Stimulated activated CD4-positive, alpha-beta T cell treated with anti-CD3 and anti-CD28 coated beads, Interleukin-12 subunit alpha, Interleukin-12 subunit beta, amount 100 ng/mL, for 48 hours (primary cell): ENCODE measurements at places on chromosomes 5 and 9.

GRCh38 chr9:79060766-79061165, 511.0 kb upstream of the TLE4 start:
- DNase-seq = no peak

DNA sequence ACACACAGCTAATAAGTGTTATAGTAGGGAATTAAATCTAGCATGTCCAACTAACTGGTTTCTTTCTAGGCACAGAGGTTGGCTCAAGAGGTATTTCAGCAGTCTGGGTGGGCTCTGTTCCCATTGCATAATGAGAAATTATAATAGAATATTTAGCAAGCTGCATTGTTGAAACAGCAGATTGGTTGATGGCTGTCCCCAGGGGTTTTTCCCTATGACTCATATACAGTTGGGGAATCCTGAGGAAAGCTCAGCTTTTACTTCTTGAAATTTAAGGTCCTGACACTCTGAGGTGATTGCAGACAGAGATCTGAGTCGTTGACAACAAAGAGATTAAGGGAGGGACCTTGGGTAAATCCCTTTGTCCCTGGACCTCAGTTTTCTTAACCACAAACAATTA, 38.3 kb upstream of the TNFSF8 start:
- DNase-seq = no peak

GRCh38 chr9:18980189-18980588, 52.8 kb downstream of the SAXO1 start:
- DNase-seq = no peak

DNA sequence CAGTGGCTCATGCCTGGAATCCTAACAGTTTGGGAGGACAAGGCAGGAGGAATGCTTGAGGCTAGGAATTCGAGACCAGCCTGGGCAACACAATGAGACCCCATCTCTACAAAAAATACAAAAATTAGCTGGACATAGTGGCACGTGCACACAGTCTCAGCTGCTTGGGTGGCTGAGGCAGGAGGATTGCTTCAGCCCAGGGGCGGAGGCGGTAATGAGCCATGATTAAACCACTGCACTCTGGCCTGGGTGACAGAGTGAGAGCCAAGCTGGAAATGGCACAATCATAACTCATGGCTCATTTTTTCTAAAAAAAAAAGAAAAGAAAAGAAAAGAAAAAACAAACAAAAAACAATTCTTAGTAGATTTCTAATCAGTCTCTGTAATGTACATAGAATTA, 446.2 kb downstream of the ELAVL2 start:
- no peak for DNase-seq

DNA sequence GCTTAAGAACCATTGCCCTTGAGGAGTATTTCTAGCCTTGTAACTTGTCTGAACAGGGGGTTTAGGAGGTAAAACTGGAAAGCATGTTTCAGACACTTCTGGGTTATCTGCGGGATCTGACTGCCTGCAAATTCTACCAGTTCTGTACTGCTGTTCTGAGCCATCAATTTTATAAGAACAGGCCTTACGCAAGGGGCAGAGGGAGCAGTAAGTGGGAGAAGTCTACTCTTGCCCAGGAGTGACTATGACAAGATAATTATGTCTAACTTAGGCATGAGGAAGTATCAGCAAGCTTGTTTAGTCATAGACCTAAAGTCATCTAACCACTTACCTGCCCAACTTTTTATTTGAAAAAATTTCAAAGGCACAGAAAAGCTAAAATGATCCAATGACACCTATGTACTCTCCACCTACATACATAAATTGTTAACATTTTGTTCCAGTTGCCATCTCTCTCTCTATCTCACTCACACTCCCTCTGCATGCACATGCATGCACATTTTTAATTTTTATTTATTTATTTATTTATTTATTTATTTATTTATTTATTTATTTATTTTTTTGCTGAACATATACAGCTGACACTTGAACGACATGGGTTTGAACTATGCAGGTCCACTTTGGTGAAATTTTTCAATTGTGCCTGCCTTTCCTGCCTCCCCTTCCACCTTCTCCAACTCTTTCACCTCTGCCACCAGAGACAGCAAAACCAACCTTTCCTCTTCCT, 18.4 kb upstream of the DEPDC1B start:
- no peak for DNase-seq

DNA sequence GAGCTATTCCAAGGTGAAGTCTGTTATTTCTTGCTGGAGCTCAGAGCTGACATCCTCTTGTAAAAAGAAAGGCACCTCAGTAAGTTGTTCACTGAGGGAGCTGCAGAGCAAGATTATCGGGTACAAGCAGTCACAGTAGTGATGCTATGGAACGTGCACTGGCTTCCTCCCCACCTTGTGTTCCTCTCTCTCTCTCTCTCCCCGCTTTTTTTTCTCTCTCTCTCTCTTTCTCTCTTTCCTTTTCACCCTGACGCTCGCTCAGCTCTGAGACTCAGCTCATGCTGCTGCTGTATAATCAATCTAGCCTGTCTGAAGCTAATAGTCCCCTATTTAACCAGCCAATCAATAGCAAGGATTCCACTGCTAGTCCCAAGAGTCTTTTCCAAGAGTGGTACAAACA, 587.6 kb upstream of the CDH18 start:
- no peak for DNase-seq

GRCh38 chr5:96913233-96913632, 22.6 kb upstream of the LNPEP start:
- no peak for DNase-seq

- DNase-seq = no peak
Measured at GRCh38 chr9:95732802-95733688, 142.4 kb upstream of the ERCC6L2 start.

- no peak for DNase-seq
Measured at GRCh38 chr9:118273048-118273447, 568.8 kb downstream of the TLR4 start.

DNA sequence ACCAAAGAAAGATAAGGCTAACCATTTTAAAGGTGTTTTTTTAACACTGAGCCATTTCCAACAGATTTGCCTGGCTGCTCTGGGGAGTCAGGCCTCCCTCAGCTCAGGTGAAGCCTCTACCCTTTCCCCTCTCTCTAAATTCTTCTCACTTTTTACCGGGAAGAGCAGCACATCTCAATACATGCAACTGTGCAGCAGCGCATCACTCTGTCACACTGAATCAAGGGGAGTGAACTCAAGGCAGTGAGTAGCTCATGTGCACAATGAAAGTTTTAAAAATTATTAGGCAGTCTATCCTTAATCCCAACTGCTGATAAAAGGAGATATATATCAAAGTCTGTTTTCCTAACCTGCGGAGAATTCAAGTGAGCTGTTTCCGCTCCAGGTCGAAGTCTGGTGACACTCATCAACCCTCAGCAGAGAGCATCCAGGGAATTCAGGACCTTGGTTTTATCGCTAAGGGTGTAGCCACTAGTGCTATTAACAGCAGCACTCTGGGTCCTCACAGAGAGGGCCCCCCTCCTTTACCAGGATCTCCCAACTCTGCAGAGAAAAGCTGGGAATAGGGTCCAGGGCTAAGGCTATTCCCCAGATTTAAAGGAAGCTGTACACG, 1.0 kb downstream of the CEMIP2 start:
- DNase-seq = no peak

- DNase-seq = no peak
Measured at GRCh38 chr9:78122631-78123030, 91.0 kb upstream of the GNAQ start.

DNA sequence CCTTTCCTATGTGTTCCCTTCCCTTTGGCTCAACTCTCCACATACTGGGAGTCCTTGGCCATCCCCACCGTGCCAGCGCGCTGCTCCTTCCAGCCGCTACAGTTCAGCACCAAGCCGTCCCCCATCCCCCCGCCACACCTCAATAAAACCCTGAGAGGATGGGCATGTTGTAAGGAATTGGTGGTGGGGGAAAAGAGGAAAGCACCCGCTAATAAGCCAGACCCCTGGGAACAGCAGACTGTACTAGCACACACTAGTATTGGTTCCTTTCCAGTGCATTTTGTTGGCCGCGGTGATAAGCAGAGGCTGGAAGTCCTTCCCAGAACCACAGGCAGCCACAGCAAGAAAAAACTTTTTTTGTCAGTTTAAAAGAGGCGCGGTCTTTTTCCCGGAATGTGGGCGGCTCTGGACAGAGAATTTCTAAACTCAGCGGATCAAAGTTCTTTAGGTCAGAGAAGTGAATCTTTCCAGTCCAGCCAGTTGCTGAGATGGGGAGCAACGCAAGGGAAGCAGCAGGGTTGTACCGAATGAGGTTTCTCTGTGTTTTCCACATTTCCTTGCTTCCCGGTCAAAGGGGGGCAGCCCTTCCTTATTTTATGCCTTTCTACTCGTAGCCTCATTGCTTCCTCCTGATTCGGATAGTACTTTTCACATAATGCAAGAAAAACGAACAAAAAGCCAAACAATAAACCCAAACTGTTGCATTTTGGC, 2.1 kb downstream of the CHSY3 start:
- no peak for DNase-seq

DNA sequence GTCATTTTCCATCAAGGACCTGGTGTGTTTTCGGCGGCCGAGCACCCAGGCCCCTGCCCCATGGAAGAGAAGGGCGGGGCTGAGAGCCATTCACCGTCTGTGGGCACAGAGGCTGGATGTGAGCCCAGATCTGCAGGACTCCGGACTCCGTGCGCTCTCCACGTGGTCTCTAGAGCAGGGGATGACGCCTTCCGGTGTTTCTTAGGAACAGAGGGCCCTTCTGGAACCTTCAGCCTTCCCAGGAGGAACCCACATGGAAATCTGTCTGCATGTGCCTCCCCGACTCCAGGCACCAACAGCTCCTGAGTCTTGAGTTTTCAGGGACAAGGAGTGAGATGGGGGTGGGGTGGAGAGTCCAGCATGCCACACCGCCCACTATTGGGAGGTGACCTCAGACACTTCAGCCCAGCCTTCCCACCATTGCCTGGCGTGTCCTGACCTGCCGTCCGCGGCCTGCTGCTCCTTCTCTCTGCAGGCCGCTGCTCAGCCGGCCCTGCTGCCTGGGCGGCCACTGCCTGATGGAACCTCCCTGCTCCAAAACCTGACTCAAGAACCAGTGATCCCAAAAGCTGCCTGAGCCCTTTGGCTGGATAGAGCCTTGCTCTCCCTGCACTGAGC, 2.4 kb upstream of the RXRA start:
- DNase-seq = no peak

DNA sequence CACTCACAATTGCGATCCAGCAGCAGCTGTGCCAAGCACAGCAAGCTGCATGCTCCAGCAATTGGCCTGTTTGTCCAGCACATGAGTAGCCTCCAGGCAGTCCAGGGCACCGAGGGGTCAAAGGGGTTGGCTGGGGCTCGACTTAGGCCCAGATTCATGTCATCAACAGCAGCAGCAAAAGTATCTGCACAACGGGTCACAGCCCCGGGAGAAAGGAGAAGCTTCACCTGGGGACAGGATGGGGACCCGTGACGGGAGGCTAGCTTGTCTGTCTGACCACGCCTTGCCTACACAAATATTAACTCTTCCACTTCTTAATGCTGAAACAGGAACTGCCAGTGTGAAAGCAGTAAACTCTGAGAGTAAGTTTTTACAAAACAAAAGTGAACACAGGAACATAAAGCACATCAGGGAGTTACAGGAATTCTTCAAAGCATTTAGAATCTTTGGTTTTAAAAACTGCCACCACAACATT, 191.2 kb downstream of the PIK3R1 start:
- DNase-seq = no peak

GRCh38 chr9:15420796-15421195, 1.9 kb upstream of the SNAPC3 start:
- DNase-seq = no peak

DNA sequence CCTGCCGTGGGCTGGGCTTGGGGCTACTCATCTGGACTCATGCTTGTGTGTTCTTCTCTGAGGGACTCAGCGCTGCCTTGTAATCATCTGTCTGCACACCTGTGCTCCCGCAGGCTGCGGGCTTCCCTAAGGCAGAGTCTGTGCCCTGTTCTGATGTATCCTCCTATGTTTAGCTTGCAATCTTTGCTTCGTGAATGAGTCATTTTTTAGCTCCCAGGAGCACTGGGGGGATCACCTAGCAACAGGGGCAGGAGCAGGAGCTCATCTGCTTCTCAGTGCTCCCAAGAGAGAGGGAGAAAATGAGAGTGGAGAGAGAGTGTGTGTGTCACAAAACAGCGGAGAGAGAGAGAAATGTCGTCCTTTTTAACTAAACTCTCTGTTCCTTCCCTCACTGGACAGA, 202.4 kb upstream of the ZNF618 start:
- no peak for DNase-seq

GRCh38 chr9:90808398-90808797, 6.8 kb downstream of the SYK start:
- no peak for DNase-seq
